Transverse colon (tissue), 4 donors: ENCODE measurements at places on chromosomes 6 and 20. TPM values are rescaled to one million over a fixed set of nuclear protein-coding genes. Genes with fewer than 3 reads are reported as not detected.

GRCh38 chr6:94394822-94395221 is 975.5 kb upstream of the EPHA7 start:
- no peak for DNase-seq

DNA sequence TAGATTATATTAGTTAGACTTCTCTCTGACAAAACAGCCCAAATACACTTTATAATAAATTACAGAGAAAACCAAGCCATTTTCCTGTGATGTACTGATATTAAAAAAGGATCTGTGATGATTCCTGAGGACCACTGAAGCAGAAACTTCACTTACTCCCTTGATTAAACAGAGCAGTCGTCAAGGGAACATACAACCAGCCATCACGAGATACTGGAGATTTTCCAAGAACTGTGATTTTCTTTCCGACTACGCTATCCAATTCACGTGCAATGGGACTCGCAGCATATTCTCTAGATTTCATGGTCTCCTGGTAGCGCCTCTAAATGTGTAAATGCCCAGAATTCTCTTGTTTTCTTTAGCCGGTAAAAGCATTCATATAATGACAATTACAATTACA is 377.4 kb downstream of the PHF3 start:
- no peak for DNase-seq

DNA sequence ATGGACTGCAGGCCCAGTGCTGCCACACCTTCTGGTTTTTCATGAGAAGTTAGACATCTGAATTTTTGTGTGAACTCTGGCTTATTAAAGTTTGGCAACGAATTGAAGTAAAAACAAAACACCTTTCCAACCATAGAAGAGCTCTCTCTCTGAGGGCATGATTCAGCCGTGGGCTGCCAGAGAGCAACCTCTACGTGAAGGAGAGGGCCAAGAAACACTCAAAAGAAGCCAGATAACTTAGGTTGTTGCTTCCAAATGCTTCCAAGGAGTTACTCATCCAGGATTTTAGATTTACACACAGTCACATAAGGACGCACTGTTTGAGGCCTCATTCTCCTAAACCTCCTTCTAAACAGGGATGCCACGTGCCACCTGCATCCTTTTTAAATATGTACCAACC is 65.5 kb downstream of the NRN1 start:
- DNase-seq, result no peak

DNA sequence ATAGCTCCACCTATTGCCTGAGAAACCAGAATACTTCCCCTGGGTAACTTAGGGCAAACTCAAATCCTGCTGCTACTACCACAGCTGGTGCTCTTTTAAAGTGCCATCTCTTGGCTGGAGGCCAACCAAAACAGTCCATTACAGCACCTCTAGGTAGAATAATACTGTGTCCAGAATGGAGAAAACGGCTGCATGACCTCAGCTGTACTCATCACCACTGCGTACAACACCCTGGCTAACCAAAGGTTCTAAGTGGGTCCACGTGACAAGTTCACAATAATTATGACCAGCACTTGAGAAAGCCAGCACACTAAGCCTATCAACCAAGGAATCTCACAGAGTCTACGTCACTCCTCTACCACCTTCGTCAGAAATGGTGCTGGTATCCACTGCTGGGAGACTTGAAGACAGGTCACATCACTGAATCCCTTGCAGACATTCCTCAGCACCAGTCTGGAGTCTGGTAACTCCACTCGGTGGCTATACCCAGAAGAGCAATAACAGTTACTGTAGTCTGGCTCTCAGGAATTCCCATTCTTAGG is 40.9 kb upstream of the PKIB start:
- no peak for DNase-seq

Gene CNBD2
- total RNA-seq, result 6.2 TPM

Gene ISM1
- not detected for total RNA-seq

Gene SERPINB6
- 276 TPM for total RNA-seq

Gene HLA-G
- total RNA-seq, result not detected

Gene DLK2
- not detected for total RNA-seq
